ENCODE measurements at places on chromosomes 16 and 17.

- no peak for DNase-seq
Measured at GRCh38 chr17:77363821-77364361, 223.1 kb downstream of the SEC14L1 start.

DNA sequence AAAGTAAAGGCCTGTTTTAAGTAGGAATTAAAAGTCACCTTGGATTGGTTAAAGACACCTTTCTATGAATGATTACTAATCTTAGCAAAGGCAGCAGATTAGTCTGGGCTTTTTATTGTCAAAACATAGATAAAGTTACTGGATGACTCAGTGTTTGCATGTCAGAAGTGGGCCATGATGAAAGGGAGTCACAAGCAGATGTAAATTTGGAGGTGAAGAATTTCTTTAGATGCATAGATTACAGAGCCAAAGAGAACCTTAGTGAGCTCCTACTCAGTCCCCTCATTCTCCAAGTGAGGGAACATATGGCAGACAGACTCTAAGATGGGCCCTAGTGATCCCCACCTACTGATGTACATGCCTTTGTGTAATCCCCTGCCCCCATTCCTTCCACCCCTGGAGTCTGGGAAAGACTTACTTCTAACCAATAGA is 124.5 kb downstream of the HS3ST3A1 start:
- DNase-seq = no peak

DNA sequence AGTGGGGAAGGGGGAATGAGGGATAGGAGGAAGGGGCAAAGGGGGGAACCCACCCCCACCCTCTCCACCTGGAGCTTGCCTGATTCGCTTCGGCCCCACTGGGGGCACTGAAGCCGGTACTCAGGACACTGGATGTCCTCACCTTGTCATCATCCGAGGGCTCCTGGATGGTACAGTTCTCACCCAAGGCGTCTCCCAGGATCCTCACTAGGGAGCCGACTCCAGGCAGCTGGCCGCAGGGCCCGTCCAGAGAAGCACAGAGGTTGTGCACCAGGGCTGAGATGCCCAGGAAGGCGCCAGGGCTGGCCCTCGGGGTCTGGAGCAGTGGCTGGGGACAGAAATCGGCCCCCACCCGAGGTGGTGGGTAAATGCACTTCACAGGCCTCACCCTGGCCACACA is 92.3 kb downstream of the LITAF start:
- DNase-seq = no peak

- DNase-seq = no peak
Measured at GRCh38 chr16:1378087-1378803, 26.5 kb downstream of the GNPTG start.

DNA sequence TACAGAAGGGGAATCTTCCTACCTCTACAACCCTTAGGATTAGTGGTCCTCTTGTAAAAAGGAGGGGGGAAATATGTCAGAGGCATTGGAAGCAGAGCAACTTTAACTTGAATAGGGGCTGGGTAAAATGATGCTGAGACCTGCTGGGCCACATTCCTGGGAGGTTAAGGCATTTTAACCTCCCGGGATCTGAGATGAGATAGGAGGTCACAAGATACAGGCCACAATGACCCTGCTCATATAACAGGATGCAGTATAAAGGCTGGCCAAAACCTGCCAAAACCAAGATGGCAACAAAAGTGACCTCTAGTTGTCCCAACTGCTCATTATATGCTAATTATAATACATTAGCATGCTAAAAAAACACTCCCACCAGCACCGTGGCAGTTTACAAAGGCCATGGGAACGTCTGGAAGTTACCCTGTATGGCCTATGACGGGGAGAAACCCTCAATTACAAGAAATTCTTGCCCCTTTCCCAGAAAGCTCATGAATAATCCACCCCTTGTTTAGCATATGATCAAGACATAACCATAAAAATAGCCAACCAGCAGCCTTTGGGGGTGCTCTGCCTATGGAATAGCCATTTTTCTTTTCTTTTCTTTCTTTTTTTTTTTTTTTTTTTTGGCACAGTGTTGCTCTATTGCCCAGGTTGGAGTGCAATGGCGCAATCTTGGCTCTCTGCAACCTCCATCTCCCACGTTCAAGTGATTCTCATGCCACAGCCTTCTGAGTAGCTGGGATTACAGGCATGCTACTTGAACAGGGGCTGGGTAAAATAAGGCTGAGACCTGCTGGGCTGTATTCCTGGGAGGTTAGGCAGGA is 6.2 kb upstream of the C1QTNF1 start:
- no peak for DNase-seq

DNA sequence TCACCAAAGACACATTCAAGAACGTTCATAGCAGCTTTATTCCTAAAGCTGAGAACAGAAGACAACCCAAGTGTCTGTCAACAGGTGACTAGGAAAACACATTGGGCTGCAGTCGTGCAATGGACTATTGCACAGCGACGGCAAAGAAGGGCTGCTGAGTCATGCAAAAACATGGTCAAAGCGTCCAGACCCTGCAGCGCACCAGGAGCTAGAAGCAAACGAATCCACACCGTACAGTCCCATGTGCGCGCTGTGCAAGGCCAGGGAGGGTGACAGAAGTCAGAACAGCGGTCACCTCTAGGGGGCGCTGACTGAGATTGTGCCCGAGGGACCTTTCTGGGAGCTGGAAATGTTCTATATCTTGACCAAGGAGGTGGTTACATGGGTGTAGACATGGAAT is 266.4 kb downstream of the MAF start:
- DNase-seq = no peak

DNA sequence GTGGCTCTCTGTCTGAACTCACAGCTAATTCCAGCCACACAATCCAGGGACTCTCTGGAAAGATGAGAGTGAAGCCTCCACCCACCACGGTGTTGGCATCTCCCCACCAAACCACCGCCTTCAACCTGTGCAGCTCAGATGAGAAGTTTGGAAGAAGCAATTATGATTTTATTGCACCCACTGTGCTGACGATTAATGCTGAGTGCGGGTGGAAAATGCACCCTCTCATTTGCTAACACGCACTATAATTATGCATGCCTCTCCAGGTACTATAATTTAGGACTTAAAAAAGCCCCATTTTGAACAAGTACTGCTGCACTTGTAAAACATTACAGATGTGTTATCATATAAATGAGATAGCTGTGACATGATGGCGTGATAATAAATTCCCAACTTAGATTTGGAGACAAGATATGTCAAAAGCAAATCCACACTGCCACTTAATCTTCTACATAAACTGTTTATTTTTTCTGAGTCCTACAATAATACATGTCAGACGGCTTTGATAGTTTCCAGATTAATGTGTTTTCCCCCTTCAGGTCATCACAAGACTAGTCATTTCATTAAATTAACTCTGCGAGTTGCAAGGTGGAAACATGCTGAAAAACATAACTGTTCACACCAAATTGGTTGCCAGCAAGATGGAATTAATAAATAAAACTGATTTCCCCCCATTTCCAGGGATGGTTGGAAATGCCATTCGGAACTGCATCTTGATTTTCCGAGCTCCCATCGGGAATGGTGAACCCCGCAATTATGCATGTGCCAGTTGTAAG is 466.5 kb upstream of the MAF start:
- no peak for DNase-seq

GRCh38 chr16:2866431-2866830 is 8.5 kb upstream of the PRSS22 start:
- DNase-seq = no peak

DNA sequence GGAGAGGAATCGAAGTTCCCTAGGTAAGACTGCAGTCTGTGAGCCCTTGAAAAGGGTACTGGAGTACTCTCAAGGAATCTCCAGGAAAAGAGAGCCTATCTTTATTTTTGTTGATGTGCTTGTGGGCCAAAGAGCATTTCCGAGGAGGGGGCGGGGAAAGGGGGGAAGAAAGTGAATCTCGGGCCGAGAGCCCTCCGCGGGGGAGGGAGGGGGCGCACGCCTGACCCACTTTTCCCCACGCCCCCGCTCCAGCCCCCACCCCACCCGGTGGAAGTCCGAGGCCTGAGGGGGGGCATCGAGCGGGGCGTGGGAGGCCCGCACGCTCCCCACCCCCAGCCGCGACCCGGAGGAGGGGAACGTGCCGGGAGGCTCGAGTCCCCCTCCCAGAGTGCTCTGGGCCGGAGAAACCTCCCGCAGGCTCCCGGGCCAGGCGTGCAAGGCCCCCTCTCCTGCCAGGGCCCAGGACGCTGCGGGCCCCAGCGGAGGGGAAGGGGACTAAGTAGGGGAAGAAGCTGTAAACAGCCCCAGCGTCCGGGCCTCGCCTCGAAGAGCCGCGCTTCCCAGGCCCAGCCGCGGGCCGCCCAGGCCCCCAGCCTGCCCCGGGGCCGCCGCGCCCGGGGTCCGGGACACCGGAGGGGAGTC is 444 bp downstream of the HELZ start:
- DNase-seq = no peak

All from CD8-positive, alpha-beta memory T cell (primary cell).